ENCODE measurements at places on chromosomes 12 and 14.

- DNase-seq = no peak
Measured at GRCh38 chr14:106286697-106287290, 760.4 kb downstream of the TMEM121 start.

DNA sequence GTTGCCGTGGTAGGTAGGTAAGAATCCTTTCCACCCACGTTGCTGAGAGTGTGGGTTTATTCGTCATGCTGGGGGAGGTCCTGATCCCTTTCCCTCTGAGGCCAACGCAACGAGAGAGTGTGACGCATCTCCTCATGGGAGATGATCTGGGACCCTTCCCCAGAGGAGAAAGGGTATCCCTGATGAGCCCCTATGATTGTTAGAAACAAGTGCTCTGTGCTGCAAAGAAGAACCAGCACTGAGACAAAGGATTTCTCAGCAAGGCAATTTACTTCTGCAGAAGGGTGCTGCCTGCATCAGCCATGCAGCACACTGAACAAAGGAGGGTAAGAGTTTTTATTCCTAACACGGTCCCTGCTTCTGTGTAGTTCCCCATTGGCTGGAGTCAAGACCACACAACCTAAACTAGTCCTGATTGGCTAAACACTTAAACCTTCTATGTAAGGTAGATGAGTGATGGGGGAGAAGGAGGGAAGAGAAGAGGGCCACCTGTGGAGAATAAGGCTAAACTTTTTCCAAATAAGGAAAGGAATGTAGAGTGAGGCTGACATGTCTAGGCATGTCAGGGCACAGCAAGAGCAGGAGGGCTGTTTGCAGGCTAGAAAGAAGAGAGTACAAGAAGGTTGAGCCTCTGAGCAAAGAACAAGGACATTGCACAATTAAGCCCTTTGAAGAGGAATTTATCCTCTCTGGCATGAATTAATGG is 21.3 kb downstream of the CLEC2A start:
- DNase-seq = no peak

GRCh38 chr14:74554742-74555362 is 57.2 kb downstream of the LTBP2 start:
- DNase-seq = peak; percentile 33

- no peak for DNase-seq
Measured at GRCh38 chr12:20320552-20320951, 47.8 kb upstream of the PDE3A start.

DNA sequence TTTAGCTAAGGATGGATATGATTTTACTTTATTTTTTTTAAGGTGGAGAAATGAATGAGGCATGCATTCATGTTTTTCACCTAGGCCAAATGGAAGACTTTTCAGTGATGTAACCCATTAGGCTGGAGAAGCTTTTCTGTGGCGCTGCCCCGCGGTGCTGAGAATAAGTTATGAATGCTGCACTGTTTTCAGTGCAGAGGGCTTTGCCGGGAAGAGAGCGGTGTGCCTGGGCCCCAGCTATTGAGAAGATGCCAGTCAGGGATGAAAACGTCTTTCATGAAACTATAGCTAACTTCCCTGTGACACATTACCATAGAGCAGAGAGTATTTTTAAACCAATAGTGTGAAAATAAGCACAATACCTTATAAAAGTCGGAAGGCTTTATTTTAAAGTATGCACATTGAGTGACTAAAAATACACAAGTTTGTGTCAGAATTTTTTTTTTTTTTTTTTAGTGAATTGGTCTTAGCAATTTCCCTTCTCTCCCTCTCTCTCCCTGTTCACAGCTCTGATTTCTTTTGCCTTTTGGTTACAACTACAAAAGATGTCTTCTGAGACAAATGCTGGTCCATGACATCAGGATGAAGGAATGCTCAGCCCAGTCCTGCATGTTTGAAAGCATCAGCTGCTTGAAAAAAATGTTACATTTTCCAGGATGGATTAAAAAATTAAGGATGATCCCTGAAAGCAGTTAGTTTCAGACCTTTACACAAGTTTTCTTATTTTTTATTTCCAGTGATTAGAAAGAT is 48.3 kb downstream of the NPAS3 start:
- peak; percentile 37 for DNase-seq

DNA sequence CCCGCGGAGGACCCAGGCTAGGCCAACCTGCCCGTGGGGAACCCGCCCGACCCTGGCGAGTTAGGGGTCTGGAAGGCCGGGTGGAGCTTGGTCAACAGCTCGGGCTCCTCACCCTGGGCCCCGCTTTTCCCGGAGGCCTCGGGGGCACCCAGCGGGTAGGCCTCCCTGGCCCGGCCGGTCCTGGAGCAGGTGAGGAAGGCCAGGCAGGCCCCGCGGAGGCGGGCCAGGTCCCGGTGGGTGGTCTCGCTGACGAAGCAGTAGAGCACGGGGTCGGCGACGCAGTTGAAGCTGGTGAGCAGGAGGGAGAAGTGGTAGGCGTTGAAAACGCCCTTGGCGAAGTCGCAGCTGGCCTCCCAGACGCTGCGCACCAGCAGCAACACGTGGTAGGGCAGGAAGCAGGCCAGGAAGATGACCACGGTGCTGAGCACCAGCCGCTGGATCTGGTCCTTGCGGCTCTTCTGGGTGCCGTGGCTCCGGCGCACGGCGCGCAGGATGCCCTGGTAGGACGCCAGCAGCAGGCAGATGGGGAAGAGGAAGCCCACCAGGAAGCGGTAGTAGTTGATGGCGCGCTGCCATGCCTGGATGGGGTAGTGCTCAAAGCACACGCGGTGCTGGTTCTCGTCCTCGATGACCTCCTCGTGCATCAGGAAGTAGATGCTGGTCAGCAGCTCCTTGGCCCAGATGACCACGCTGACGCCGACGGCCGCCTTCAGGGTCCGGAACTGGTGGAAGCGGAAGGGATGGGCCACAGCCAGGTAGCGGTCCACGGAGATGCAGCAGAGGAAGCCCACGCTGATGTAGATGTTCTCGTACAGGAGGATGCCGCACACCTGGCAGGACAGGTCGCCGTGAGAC is 10.3 kb downstream of the GPR68 start:
- no peak for DNase-seq

- no peak for DNase-seq
Measured at GRCh38 chr12:65878540-65878939, 54.3 kb downstream of the HMGA2 start.

- DNase-seq = no peak
Measured at GRCh38 chr12:40212566-40212965, 12.2 kb upstream of the LRRK2 start.

DNA sequence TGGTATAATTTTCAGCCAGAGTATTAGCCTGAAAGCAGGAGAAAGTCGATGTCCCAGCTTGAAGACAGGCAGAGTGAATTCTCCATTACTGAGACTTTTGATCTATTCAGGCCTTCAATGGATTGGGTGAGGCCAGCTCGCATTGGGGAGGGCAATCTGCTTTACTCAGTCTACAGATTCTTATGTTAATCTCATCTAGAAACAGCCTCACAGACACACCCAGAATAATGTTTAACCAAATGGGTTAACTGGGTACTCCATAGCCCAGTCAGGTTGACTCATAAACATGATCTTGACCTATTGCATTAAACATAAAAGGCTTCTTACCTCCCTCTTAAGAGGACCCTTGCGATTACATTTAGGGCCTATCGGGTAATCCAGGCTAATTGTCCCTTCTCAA is 118.0 kb downstream of the KTN1 start:
- DNase-seq = no peak

DNA sequence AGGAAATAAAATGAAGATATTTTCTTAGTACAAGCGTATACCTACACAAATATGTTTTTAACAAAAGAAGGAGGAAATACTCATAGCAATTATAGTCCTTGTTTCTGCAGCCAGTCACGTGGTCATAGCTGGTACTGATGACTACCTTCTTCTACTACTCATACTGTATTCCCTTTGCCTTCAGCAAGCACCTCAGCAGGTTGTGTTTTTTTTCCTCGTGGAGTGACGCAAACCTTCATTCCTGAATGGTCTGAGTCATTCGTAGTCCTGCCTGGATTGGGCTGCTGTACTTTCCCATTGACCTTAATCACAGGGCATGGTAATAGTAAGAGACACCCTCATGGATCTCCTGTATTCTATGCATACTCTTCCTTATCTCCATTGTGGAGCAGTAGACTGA is 25.7 kb upstream of the SLC16A7 start:
- DNase-seq = no peak

- no peak for DNase-seq
Measured at GRCh38 chr14:97299661-97300060, 502.5 kb downstream of the VRK1 start.

DNA sequence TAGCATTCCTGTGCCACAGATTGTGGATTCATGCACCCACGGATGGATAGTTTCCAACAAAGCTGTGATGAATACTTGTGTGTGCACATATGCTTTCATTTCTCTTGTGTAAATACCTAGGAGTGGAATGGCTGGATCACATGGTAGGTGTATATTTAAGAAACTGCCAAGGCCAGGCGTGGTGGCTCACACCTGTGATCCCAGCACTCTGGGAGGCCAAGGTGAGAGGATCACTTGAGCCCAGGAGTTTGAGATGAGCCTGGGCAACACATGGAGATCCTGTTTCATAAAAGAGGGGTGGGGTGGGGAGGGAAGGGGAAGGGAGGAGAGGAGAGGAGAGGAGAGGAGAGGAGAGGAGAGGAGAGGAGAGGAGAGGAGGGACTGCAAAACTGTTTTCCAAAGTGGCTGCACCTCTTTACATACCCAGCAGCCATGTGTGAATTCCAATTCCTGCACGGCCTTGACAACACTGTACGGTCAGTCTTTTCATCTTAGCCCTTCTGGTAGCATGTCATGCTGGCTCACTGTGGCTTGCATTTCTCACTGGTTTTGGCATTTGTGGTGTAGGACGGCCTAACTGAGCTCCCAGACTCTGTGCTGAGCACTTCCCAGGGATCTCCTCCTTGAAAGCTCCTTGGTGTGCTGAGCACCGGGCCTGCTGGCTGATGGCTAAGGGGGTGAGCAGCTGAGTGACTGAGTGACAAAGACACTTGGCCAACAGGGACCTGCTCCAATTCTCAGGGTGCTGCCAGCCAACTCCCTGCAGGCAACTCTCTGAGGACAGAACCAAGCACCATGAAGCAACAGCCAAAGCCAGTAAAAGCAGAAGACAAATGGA is 27.9 kb downstream of the SYNE3 start:
- peak; percentile 72 for DNase-seq

GRCh38 chr14:26597071-26597588 is 703 bp downstream of the NOVA1 start:
- DNase-seq = peak; percentile 60

DNA sequence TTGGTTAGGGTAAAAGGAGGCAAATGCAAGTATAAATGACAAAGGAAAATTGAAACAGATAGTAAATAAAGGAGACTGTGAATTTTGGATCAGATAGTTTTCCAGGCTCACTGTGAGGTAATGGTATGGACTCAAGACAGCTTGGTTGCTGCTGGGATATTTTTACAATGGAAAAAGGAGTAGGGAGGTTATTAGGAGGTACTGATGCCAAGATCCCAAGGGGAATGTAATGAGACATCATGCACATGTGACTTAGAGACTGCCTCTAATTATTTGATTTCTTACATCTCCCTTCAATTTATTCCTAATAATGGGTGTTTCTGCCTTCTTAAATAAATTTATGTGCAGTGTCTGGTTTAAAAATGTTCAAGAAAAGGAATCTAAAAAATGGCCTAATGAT is 56.9 kb downstream of the TAOK3 start:
- no peak for DNase-seq

DNA sequence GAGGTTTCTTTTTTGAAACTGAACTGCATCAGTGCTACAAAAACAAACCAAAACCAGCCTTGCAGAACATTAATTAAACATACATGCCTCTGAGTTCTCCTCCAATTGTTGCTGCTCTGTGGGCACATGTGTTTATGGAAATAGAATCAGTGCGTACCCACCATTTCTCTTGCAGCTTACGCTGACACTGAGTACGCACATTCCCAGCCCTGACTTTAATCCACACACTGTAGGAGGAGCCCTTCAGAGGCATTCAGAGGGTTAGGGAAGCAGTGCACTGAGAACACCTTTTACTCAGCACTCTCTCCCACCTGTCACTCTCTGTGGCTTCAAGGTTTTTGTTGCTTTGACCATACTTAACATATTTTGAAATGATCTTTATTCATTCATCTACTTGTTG is 250.5 kb upstream of the PWP1 start:
- no peak for DNase-seq

DNA sequence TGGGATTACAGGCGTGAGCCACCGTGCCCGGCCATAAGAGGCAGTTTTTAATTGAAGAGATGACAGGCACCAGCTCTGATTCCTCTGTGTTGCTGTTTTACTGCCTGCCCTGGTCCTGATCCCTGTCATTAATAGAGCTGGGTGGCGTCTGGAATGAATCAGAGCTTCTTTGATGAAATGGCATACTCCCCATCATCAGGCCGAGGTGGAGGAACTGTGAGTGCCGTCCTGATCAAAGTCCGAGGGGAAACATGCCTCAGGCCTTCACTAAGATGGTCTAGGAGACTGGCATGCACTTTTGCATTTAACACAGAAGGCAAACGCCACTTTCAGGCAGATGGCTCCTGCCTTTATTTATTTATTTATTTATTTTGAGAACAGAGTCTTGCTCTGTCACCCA is 34.1 kb downstream of the IL31 start:
- no peak for DNase-seq

DNA sequence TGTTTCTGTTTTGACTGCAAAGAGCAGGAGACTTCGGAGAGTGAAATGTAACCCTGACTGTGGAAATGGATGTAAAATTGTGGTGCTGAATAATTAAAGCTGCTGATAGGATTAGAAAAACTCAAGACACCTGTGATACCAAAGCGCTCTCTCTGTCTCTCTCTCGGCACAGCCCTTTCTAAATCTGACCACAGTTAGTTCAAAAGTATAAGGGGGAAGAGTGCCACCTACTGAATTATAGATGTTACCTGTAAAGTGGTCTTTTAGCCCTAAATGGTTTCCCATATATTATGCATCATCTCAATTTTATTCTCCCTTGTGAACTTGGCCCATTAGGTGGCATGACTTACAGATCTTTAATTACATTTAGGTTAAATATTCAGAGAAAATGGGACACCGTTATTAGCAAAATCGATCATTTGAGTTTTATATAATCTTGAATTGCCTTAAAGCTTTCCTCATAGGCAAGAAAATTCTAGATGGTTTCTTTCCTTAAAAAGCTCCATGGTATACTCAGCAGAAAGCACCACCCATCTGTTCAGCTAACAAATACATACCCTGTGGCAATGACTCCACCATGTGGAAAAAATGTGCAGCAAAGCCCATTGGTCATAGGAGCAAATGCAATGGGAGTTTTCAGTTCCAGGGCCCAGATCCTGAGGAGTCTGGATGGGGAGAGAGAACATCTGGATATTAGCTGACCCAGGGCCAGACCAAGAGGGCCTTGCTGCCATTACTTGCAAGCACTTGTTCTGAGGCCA is 18.1 kb downstream of the RFC5 start:
- no peak for DNase-seq

GRCh38 chr14:65637780-65638179 is 225.2 kb downstream of the FUT8 start:
- no peak for DNase-seq

DNA sequence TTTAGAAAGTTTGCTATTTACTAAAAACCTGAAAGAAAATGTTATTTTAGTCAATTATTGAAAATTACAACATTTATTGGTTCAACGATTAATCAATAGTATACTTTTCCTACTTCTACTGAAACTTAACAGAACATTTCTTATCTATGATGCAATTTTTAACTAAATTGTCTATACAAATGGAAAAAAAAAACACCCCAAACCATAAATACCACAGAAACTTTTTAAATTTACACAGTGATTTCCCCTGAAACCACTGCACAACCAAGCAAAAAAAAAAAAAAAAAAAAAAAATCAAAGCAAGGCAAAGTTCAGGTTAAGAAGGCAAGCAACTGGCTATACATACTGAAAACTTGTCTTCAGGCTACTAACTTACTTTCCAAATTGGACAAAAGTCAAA is 71.9 kb upstream of the POC1B start:
- DNase-seq = no peak

All from right cardiac atrium (tissue), 5 donors.